GDM1 (cell line): ENCODE measurements at places on chromosomes 1 and 21.

- DNase-seq, result no peak
Observed at GRCh38 chr21:41655259-41655658, 111.6 kb downstream of the RIPK4 start.

DNA sequence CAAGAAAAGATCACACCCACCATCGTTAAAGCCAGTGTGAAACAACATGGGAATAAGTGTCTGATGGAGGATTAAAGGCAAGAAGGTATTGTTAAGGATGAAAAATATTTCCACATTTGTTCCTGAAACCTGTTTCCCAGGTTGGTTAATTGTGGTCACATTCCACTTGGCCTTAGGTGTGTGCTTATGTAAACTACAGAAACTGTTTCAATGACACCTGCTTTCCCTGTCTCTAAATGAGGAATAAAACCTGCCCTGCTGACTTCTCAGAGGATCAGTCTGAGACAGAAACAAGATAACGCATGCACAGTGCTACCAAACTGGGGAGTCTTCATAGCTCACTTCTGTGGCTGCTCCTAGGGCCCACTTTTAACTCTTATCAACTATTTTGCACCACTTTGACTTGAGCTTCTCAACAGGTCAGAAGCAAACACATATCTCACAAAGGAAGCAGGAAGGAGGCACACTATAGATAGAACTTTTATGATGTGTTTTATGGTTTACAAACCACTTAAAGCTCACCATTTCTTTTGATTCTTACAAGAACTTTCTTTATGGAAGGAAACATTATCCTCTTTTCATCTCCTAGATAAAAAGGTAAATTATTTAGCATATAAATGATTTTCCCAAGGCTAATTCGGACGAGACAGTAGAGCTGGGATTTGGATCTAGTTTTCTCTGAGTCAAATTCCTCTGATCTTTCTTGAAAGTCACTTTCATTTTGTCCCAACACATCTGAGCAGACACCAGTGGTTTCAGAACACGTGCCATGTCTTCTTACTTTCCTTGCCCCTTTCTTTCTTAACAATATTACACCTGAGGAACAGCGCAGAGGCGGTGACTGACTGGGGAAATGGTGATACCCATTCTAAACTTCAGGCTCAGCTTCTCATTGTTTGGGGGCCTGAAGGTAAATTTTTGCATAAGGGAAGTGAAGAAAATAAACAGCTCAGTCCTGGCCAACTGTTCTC lies 33.4 kb downstream of the CYP2J2 start:
- DNase-seq, result no peak

- no peak for DNase-seq
Observed at GRCh38 chr1:81695741-81696140, 105.0 kb upstream of the ADGRL2 start.

DNA sequence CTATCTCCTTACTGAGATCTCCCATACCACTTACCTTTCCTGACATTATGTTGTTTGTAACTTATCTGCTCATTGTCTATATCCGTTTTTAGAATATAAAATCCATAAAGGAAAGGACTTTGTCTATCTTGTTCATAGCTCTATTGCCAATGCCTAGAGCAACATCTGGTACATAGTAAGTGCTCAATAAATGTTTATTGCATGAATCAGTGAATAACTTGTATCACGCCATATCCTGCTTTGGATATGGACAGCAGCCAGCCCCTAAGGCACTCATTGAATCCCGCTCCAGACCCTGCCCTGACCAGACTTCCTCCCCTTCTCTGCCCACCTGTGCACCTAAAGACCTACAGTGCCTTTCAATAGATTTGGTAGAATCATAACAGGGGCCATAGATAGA lies 298.1 kb upstream of the PLXNA2 start:
- DNase-seq, result no peak

DNA sequence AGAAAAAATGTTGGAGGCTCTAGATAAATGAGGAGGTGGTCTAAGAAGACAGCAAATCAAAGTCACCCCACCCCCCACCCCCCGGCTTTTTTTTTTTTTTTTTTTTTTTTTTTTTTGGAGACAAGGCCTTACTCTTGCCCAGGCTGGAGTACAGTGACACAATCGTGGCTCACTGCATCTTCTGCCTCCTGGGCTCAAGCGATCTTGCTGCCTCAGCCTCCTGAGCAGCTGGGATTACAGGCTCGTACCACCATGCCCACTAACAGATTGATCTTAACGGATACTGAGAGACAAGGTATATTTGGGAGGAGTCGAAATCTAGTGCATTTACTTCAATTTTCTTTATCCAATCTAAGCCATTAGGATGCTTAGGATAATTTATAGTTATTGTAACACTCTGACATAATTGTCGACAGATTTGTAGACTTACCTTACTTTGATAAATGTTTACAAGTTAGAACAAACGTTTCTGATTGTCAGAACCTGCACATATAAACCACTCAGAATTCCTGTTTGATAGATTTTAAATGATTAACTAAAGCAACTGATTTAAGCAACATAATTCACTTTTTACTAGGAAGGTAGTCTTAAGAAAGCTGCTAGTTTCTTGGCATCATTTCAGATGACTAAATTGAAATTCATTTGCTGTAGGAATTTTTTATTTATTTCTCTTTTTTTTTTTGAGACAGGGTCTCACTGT lies 33.7 kb upstream of the NBL1 start:
- no peak for DNase-seq

DNA sequence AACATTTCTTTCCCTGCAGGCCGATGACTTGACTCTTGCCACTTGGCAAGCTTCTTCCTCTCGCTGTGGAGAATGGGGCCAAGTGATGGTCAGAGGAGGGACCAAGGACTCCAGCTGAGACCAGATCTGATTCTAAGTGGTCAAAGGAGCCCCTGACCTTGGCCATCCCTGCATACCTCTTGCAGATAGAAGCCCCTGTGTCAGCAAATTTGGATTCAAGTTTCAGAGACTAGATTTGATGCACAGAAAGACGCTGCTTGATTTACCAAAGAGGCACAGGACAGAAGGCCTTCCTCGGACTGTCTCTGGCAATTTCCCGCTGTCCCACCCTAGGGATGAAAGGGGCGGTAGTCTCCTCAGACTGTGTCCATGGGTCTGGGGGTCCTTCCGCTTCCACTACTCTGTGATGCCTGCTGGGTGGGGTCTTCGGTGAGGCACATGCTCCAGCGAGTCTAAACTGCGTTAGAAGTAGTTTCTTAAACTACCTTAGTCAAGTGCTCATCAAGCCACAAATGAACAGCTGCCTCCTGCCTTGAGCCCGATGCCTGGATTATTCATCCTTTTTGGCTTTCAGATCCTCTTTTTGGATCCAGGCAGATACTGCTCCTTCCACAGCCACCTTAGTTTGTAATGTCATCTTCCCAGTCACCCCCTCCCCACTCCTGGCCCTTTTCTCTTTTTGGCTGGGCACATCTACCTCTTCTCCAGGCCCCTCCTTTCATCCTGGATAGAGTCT lies 31.8 kb upstream of the RBM15 start:
- DNase-seq, result no peak

DNA sequence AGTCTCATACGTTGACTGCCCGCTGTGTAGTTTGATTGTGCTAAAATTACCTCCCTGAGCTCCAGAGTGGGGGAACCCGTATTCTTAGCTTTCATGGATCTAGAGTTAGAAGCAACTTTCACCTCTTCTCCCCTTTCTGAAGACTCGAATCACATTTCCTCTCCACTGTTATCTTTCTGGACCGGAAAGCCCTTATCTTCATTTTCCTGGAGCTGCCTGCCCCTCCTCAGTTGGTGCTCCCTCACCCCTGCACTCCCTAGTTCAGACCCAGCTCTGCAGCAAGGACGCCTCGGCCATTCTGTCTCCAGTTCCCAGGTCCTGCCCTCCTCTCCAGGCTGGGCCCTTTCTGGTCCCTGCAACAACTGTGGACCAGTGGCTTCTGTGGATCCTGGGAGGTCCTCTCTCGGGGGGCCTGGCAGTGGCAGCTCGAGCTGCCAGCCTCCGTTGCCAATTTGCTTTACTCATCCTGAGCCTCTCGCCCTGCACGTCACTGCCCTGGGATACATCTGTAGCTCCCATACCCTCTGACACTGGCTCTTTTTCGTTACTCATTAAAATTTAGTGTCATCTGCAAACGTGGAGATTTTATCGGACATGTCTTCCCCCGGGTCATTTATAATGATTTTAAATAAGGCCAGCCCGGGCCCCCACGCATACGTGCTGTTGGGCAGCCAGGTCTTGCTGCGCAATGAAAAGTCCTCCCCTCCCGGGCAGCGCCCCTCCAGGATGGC lies 141.5 kb upstream of the VAMP3 start:
- DNase-seq, result no peak

DNA sequence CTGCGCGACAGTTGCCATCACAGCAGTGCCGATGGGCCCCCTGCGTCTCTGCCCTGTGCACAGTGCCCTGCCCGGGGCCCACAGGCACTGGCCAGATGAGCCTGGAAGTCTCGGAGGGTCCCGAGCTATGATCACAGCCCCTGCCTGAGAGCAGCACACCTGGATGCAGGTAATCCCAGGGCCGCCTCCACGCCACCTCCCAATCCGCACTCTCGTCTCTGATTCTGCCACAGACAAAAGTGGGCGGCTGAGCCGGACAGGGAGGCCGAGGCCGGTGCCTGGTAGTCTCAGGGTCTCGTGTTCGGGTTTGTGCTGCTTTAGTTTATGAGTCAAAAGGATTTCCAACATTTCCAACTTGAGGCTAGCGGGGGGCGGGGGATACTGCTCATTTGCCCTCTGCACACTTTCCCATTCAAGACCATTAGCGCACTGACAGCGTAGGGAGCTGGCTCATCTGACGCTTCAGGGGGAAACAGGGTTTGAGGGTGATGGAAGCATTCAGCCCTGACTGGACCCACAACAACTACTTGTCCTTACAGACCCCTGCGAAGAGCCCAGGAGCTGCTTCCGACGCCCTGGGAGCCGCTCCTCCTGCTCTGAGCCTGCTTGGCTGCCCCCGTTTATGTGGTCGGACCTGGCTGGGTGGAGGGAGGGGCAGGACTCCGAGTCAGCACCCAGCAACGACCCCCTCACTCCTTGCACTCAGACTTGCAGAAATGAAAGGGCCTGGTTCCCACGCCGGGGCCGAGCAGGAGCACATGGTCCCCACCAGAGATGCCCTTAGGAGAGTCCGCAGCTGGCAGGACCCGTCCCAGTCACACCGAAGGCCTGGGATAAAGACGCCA lies 1.8 kb upstream of the TTC34 start:
- no peak for DNase-seq

DNA sequence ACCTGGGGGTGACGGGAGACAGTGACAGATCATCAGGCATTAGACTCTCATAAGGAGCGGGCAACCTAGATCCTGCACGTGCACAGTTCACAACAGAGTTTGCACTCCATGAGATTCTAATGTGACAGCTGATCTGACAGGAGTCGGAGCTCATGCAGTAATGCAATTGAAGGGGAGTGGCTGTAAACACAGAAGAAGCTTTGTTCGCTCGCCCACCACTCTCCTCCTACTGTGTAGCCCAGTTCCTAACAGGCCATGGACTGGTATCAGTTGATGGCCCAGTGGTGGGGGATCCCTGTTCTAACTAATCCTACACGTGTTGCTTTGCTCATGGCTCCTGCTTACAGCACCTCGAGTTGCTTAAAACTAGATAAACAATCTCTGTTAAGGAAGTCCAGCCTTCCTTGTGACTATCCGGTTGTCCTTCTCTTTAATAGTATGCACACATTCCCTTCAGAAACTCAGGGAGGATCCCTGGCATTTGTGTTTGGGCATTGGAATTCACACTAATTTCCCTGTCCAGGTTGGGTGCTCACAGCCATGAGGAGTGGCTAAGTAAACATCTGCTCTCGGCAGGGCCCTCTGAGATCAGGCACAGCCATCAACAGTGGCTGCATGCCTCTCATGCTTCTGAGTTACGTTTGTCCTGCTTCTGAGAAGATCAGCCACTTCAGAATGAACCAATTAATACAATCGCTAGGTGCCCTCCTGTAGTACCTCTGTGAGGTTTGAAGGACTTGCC lies 21.1 kb upstream of the F3 start:
- no peak for DNase-seq

- DNase-seq, result no peak
Observed at GRCh38 chr1:244964112-244964971, 100.0 kb upstream of the HNRNPU start.

- DNase-seq, result no peak
Observed at GRCh38 chr1:213423041-213423440, 372.0 kb downstream of the RPS6KC1 start.

DNA sequence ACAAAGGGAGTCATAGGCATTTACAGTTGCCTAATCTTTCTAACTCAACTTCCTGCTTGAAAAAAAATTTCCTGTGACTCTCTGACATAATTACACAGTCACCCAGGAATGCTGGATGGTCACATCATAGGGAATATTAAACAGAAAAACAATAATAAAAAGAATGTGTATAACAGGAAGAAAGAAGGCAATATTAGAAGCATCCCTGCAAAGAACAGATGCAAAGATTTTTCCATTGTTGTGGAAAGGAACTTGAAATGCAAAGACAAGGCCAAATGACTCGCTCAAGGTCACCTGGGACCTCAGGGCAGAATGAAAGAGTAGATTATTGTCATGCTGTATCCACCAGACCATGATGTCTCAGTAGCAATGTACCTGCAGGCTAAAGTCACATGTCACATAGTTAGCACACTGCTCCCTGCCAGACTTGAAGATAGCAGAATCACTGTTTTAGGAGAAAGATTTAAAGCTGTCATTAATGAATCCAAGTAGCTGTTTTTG lies 184.3 kb downstream of the CYYR1 start:
- no peak for DNase-seq

DNA sequence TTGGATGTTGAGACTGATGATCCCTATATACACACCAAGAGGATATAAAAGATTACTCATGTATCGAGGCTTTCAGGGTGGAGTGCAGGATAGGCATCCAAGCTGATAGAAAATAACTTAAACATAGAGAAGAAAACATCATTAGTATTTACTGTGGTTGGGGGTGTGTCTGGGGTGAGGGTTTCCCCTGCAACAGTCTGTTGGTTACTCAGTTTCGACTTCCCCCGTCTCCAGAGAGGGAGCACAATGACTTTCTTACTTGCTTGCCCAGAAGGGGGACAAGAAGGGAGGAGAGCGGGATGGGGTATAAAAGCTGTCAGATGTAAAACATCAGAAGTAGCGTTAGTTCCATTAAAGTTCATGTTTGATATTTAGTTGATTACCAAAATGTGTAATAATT lies 717.4 kb upstream of the ZP4 start:
- no peak for DNase-seq

GRCh38 chr1:116989835-116990234 lies 11.7 kb upstream of the CD101 start:
- DNase-seq, result no peak

DNA sequence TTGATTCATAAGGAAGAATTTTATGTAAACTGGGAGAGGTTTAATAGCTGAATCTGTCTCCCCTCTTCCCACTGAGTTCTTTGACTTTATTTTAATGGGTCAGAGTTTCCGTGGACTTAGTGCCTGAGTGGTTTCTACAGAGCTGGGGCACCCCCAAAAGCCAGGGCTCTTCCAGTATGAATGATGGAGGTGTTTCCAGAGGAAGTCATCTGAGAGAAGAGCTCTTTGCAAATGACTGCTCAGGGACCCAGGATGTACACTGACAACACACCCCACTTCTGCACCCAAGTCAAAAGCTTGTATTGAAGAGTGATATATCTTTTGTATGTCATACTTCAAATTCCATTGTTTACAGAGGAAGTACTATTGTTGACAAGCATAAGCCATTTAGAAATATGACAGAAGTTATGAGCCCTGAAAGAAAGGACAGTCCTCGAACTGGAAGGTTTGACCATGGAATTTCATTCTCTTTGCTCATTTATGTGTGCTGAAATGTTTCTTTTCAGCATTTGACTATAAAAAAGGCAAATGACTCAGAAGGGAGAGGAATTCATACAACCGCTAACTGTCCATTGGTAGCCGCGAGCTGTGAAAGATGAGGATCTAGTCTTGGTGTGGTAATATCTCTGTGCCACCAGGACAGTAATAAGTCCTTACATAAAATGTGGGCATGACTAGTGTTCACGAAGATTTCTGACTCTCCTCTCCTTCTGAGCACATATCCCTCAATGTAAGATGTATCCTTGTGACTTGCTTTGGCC lies 25.4 kb upstream of the LMX1A start:
- DNase-seq, result no peak
